ENCODE measurements at places on chromosomes 5 and 9.

- no peak for DNase-seq
These were observed 47.3 kb downstream of the WNK2 start for GRCh38 chr9:93231121-93231694.

- DNase-seq, result no peak
These were observed 8.8 kb downstream of the PRXL2C start for GRCh38 chr9:96646081-96646991.

DNA sequence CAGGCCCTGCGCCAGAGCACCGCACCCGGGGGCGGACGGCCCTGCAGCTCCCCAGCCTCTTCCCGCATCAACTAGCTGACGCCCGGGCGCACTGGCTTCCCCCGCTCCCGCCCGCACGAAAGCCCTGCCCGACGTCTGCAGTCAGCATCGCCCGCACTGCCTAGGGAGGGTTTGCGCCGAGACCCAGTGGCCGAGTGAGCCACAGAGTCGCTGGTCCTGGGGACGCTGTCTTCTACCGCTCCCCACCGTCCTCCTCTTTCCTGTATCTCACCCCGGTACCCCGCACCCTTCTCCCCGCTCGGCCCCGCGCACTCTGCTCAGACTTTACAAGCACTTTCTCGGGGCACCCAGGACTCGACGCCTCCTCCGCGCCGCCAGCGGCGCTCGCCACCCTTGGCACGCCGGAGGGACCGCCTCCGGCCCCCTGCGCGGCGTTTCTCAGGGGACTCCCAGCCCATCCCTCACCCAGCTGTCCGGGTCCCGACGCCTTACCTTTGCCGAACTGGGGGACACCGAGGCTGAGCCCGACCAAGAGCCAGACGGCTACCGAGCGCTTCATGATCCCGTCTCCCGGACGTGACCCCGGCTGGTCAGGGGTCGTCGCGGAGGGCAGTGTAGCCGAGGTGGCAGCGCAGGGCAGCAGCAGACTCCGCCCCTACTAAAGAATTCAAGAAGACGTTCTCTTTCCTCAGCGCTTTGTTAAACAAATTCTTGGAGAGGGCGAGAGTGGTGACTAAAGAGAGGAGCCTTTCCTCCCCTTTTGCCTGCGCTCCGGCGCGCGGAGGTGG is 670 bp downstream of the EDIL3 start:
- no peak for DNase-seq

GRCh38 chr5:180241600-180241999 is 32.6 kb upstream of the RASGEF1C start:
- DNase-seq, result no peak

GRCh38 chr5:77867194-77867691 is 91.1 kb upstream of the TBCA start:
- no peak for DNase-seq

GRCh38 chr5:147805030-147805454 is 22.5 kb upstream of the JAKMIP2 start:
- no peak for DNase-seq

DNA sequence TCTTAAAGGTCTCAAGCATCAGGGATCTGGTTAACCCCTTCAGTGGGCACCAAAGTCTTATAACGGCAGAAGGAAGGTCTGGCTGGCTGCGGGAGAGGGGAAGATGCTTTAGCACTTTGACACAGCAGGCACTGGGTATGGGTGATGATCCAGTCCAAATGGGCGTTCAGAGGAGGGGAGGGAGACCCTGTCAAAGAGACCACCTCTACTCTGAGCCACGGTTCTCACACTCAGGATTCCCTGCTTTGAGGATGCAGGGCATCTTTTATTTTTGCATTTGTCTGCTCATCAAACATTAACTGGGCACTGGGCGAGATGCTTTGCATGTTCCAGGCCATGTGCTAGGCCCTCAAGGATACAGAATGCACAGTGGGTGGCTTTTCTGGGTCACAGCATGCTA is 204.0 kb downstream of the DAB2IP start:
- DNase-seq, result peak; percentile 47

DNA sequence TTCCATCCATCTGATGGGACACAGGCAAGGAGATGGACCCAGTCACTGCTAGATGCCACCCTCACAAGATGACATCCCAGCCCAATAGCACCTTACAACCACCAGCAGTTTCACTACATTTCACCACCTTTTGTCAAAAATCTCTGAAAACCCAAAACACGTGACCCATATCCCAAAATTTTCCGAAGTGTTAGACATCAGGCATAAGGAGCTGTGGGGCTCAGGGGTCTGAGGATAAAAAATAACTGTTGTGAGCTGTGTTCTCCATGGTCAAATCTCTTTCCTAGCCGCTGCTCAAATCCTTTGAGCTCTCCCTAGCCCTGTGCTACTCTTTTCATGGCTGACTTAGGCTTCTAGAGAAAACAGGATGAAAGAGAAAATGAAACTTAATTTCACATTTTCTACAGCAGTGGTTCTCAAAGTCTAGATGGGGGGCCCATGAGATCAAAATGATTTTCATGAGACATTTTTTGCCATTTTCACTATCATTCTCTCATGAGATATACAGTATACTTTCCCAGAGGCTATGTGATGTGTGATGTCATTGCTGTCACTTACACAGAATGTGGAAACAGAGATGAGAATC is 40.7 kb downstream of the TIMD4 start:
- DNase-seq, result no peak

- no peak for DNase-seq
These were observed 15.4 kb upstream of the OCLN start for GRCh38 chr5:69477170-69477569.

DNA sequence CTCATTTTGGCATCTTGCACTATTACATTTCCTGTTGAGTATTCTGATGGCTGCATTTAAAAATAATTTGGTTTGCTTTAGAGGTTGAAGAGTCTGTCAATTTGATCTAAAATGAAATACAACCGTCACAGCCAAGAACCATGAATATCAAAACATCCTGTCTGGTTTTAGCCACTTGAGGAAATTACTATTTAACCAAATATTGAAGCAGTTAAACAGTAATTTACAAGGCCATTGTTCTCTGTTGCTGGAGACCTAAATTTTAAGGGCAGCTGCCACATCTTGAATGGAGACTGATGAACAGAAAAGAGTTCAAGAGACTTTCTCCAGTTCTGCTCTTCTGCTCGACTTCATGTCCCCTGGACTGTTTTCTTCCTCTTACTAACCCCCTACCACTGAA is 549.4 kb downstream of the LRRC70 start:
- DNase-seq, result no peak

GRCh38 chr9:13386316-13386715 is 106.8 kb upstream of the MPDZ start:
- DNase-seq, result no peak
